ENCODE measurements at places on chromosomes 3 and 15.
A peak's percentile ranks its signal among the peaks of the same experiment; 100 is the strongest.

DNA sequence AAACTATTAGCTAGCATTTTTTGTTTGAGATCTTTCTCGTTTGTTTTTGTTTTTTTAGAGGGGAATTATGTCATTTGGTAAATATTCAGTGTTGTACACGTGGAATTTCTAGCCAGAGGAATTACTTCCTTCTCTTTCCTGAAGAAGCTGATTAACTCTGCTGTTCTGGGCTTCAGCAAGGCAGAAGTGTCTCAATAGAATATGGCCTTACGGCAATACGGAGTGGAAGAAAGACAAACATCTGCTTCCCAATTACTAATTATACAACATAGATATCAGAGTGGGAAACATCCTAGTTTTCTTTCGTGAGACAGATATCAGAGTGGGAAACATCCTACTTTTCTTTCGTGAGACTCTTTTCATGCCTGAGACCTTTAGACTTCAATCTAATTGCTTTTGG, 11.9 kb downstream of the P3H2 start:
- DNase-seq, result no peak

DNA sequence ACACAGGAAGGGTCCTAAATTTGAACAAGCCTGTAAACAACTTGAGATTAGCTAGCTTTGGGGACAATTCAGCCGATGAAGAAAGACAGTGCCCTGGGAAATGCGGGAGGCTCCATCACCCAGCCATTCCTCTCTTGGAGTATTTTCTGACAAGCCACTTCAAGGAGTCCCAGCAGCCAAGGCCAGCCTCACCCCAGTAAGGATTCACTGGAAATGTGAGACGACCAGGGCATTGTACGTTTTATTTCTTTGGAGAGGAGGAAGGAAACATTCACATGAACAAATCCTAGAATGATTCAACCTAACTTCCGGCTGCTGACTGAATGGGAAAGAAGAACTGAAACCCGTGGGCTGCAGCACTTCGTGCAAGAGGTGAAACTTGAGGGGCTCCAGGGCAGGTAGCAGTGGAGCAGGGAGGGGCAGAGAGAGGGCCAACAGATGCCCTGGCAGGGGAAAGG, 116.4 kb upstream of the ARHGEF3 start:
- DNase-seq, result no peak

GRCh38 chr3:16869261-16870005, 15.3 kb upstream of the PLCL2 start:
- no peak for DNase-seq

- DNase-seq, result no peak
Measured at GRCh38 chr3:53805463-53806159, 40.6 kb downstream of the CHDH start.

GRCh38 chr3:13483988-13484695, 4.0 kb downstream of the HDAC11 start:
- DNase-seq, result no peak

GRCh38 chr15:62591842-62592838, 427.1 kb upstream of the C2CD4B start:
- DNase-seq, result no peak

- no peak for DNase-seq
Measured at GRCh38 chr3:65713016-65713415, 325.7 kb downstream of the MAGI1 start.

DNA sequence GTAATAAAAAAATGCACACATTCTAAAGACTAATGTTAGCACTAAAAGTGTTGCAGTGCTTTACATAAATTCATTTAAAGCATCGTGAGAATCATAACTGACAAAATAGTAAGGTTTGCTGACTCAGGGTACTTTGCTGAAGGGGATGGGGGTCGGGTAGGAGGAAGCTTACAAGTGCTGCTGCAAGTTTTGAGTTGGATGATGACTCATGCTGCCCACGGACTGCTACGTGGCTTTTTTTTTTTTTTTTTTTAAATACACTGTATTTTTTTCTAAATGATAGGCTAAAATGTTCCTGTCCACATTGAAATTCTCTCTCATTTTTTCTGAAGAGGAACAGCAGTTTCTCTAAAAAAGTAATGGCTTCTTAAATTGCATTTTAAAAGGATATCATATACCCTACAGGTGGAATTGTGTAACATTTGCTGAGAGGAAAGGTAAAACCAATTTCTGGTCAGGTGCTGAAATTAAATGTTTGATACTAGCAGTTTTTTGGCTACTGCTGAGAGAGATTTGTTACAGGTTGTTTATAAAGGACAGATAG, 2.2 kb downstream of the MAPK6 start:
- DNase-seq, result peak; percentile 26

DNA sequence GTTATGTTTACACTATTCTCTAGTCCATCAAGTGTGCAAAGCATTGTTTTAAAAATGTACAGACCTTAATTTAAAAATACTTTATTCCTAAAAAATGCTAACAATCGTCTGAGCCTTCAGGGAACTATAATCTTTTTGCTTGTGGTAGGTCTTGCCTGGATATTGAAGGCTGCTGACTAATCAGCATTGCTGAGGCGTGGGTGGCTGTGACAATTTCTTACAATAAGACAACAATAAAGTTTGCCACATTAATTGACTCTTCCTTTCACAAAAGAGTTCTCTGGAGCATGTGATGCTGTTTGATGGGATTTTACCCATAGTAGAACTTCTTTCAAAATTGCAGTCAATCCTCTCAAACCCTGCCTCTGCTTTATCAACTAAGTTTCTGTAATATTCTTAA, 384.0 kb upstream of the TGFBR2 start:
- no peak for DNase-seq

- DNase-seq, result no peak
Measured at GRCh38 chr15:65631503-65631902, 9.8 kb downstream of the SLC24A1 start.

- no peak for DNase-seq
Measured at GRCh38 chr15:77991029-77991406, 86.5 kb downstream of the TBC1D2B start.

DNA sequence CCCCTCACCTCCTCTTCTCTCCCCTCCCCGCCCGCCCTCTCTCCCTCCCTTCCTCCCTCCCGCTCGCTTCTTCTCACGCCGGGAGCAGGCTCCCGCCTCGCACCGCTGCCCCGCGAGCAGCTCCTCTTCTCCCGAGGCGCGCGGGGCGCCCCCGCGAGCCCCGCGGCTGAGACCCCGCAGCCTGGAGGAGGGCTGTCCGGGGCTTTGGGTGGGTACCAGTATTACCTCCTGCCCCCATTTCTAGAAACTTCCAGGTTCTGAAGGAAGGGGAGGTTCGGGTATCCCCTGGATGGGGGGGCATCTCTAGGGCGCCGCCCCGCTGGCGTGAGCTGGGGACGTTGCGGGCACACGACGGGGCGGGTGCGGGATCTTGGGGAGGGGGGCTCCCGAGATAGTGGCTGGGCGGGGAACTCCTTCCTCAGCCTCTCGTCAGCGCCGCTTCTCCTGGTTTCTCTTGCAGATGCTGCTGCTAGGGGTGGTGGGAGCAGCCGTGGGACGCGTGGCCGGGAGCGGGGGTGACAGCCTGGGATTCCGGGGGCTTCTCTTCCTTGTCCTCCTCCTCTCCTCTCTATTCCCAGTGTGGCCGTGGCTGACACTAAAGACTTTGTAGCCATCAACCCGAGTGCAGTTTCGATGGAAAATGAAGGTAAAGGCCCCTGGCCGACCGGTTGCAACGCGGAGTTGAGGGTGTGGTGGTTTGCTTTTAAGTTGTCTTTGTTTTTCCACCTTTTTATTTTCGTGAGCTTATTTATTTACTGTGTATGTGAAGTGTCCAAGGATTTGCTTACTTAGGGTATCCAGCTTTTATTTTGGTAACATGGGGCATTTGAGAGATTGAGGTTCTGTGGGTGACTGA, 474 bp downstream of the ATP2C1 start:
- peak; percentile 11 for DNase-seq

- DNase-seq, result no peak
Measured at GRCh38 chr15:45867281-45867680, 232.5 kb downstream of the SQOR start.

DNA sequence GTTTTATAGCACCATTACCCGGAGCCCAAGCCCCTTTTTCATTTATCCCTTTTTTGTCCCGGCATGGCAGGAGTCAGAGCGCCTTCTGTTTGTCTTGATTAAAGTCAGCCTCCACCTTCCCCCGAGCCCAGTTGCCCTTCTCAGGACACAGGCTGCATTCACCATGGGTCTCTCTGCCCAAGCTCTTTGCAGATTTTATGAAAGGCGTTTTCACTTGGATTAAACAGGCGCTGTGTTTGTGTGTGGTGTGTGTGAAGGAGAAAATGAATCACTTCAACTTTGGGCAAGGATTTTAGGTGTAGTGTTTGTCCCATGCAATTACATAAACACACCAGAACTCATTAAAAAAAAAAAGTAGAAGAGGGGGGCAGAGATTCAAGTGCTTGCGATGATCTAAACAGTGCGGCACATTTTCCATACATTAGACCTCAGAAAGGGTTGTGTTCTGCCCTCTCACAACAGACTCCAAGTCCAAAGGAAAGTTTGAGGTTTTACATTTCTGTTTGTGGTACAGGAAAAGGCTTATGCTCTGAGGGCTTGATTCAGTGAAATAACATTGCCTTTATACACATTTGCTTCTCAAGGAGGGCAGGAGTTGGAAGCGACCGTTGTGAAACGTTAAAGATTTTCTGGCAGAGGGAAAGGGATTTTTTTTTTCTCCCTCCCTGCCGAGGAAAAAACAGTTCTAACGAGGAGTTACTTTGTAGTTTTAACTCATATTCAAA, 14.5 kb upstream of the IL16 start:
- DNase-seq, result no peak

DNA sequence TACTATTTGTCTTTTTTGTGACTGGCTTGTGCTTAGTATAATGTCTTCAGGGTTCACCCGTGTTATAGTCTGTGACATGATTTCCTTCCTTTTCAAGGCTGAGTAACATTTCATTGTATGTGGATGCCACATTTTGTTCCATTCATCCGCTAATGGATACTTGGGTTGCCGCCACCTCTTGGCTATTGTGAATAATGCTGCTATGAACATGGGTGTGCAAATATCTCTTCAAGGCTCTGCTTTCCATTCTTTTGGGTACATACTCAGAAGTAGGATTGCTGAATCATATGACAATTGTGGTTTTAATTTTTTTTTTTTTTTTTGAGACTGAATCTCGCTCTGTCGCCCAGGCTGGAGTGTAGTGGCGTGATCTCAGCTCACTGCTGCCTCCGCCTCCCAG, 15.4 kb downstream of the CRTC3 start:
- no peak for DNase-seq

DNA sequence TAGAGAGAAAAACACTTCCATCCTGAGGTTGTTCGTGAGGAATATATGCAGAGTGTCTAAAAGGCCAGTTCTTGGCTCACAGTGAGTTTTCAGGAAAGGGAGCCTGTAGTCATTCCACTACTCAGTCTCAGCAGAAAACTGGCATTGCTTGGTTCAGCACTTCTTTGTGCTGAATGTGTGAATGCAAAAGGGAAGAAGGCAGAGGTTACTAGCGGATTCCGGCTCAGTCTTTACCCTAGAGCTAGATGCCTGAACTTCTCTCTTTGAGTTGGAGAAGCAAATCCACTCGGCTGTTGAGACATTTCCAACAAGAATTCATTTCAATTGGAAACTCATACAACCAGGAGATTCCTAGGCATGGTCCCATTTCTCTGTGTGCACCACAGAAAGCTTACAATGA, 23.1 kb upstream of the FRMD4B start:
- DNase-seq, result no peak

- DNase-seq, result no peak
Measured at GRCh38 chr3:70064194-70064779, 64.8 kb downstream of the SAMMSON start.

GRCh38 chr3:135987661-135988060, 22.1 kb downstream of the PPP2R3A start:
- DNase-seq, result no peak

- DNase-seq, result no peak
Measured at GRCh38 chr3:158314426-158315357, 204.8 kb downstream of the RSRC1 start.
